Type B pancreatic cell (in vitro differentiated cells): ENCODE measurements at places on chromosomes 7 and 10. TPM values are rescaled to one million over a fixed set of nuclear protein-coding genes. Genes with fewer than 3 reads are reported as not detected.

- H3K4me3 ChIP-seq, result no peak overlapping the region
- H3K27me3 ChIP-seq, result peaks cover 37% of the 10 kb centered on the region
- no peak overlapping the region for H3K27ac ChIP-seq
- H3K4me1 ChIP-seq, result no peaks in the 10 kb centered on the region
- no peaks in the 10 kb centered on the region for H3K36me3 ChIP-seq
These were observed 50.1 kb downstream of the SFTPD start for GRCh38 chr10:79898597-79899325.

DNA sequence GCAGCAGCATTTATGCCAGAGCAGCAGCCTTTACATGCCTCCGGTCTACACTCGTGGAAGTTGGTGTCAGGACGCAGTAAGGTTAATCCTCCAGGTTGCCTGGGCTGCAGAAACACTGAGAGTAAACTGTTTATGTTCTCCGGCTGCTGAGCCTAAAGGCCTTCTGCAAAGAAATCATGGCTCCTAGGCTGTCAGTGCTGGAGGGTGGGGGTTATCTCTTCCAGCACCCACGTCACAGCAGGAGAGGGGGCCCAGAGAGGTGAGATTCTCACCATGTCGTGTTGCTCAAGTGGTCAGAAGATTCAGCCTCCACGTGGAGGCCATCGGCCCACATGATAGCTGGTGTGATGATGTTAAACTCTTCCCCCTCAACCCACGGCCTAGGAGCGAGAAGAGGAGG is 41.2 kb downstream of the COL13A1 start:
- peaks cover 37% of the 10 kb centered on the region for H3K27me3 ChIP-seq
- no peak for DNase-seq
- H3K4me3 ChIP-seq, result no peak overlapping the region
- H3K36me3 ChIP-seq, result no peaks in the 10 kb centered on the region

DNA sequence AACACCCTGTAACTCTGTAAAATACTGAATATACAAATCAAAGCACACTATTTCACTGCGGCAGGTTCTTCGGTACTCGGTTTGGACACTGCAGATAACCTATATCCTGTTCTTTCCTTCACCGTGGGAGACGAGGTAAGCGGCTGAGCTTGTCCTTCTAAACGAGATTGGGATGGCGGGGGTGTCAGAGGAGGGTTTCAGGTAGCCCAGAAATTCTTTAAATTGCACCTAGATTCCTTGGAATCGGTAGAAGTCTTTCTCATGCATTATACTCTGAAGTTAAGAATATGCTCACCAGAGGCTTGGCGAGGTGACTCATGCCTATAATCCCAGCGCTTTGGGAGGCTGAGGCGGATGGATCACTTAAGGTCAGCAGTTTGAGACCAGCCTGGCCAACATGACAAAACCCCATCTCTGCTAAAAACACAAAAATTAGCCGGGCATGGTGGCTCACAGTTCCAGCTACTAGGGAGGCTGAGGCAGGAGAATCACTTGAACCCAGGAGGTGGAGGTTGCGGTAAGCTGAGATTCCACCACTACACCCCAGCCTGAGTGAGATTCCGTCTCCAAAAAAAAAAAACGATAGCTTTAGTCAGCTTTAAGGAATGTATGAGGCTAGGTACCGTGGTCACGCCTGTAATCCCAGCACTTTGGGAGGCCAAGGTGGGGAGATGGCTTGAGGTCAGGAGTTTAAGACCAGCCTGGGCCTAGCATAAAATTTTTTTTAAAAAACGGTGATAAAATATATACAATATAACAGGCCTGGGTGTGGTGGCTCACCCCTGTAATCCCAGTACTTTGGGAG is 10.1 kb upstream of the LAT2 start:
- H3K27me3 ChIP-seq, result peaks cover 10% of the 10 kb centered on the region
- peak overlapping the region; percentile 16 for H3K27ac ChIP-seq
- H3K4me1 ChIP-seq, result no peaks in the 10 kb centered on the region
- H3K4me3 ChIP-seq, result no peak overlapping the region
- H3K36me3 ChIP-seq, result peaks cover 9% of the 10 kb centered on the region
- DNase-seq, result no peak

DNA sequence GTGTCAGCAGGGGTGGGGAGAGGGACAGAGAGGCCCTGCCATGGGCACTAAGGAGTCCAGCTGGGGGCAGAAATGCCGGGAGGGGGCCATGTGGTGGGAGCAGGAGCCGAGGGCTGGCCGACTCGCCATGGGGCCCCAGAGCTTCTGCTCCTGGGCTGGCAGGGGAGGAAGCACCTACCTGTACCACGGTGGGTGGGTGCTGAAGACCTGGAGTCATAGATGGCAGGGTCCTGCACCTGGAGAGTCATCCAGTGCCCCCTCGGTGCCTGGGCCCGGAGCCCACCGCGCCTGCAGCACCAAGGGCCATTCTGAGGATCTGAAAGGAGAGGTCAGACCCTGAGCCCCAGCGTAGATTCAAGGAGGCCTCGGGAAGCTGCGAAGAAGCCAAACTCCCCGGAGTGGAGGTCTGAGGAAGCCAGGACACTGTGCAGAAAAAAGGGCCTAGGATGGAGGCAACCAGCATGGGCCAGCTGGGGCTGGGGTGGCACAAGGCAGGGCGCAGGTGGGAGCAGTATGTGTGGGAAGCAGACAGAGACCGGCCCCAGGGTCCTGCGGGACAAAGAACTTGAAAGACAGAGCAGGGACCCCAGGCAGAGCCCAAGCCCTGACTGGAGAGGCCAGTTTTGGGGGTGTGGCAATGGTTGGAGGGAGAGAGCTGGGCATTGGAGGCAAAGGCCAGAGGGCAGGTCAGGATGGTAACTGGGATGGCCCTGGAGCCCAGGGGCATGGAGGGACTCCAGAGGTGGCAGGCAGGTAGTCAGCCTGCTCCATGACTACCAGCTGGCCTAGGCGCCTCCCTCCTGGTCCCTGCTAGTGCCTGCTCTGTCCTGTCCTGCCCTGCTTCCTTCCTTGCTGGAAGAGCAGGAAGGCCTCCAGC is 26.7 kb upstream of the SMARCD3 start:
- H3K4me3 ChIP-seq, result peak overlapping the region; percentile 65
- no peak for DNase-seq
- peaks cover 31% of the 10 kb centered on the region for H3K27me3 ChIP-seq
- peaks cover 14% of the 10 kb centered on the region for H3K4me1 ChIP-seq
- H3K27ac ChIP-seq, result no peak overlapping the region

DNA sequence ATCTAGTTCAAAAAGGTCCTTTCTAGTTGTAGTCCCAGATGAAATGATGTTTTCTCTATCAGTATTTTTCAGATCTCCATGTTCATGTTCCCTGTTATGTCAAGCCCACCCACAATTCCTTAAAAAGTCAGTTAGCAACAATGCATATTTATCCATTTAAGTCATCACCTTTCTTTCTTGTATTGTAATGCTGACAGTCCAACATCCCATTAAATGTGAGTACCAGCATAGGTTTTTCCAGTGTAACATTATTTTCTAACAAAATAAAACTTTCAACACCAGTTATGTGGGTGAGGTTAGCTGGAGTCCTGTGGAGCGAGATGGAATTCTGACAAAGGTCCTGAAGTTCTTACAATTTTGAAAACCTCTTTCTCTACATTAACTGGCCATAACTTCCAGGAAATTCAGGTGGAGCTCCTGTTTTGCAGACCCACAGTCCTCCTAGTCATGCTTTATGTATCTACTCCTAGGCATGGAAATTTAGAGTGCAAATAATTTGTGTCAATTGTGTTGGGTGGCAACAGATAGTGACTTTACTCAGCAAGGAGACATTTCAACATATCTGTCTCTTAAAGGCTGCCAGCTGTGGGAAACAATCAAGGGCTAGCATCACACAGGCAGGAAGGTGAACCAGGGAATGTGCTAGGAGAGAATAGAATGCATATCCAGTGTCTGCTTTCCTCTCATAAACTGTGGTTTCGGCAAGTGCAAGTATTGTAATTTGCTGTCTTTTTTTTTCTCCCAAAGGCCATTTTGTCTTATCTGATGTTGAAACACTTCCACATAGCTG is 162.6 kb downstream of the MTERF1 start:
- H3K36me3 ChIP-seq, result no peaks in the 10 kb centered on the region
- no peak for DNase-seq
- no peaks in the 10 kb centered on the region for H3K4me1 ChIP-seq
- H3K27me3 ChIP-seq, result no peaks in the 10 kb centered on the region
- no peak overlapping the region for H3K4me3 ChIP-seq

- no peak overlapping the region for H3K27ac ChIP-seq
- DNase-seq, result no peak
- H3K36me3 ChIP-seq, result no peaks in the 10 kb centered on the region
- H3K4me3 ChIP-seq, result no peak overlapping the region
- H3K27me3 ChIP-seq, result no peaks in the 10 kb centered on the region
These were observed 40.0 kb upstream of the NPFFR1 start for GRCh38 chr10:70323697-70324338.

CLDN3 gene
- 13.6 and 41.7 TPM in 2 replicates for total RNA-seq

FAM25G gene
- total RNA-seq, result not detected in 2 replicates

INHBA gene
- 19.9 and 29.3 TPM in 2 replicates for total RNA-seq

PVRIG gene
- total RNA-seq, result not detected in 2 replicates
